ENCODE measurements at places on chromosomes 6 and 20.

GRCh38 chr20:58043236-58044140 is 185.0 kb downstream of the ANKRD60 start:
- no peak for DNase-seq

DNA sequence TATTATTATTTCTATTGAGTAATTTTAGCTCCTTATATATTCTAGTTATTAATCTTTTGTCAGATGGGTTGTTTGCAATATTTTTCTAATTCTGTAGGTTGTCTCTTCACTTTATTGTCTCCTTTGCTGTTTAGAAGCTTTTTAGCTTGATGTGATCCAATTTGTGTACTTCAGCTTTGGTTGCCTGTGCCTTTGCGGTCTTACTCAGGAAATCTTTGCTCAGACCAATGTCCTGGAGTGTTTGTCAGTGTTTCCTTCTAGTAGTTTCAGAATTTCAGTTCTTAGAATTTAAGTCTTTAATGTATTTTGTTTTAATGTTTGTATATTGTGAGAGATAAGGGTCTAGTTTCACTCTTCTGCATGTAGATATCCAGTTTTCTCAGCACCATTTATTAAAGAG is 916.0 kb upstream of the EYS start:
- DNase-seq: no peak

- peak; percentile 35 for DNase-seq
Observed at GRCh38 chr6:10424040-10424439, 9.2 kb upstream of the TFAP2A start.

DNA sequence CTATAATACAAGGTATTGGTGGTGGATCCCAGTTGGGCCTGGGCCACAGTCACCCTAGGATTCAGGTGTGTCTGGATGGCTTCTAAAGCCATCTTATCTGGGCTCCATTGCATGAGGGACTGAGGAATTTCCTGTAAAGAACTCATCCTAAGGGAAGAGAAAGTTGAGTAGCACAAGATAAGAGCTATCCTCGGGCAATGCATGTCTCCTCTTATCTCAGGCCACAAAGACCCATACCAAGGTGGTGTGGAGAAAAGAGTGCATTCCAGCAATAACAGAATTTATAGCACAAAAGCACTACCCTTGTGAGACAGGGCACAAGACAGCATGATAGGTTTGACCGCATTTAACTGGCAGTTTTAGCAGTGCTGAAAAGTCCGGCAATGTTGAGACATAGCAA is 14.3 kb upstream of the MTRF1L start:
- DNase-seq: no peak

- DNase-seq: no peak
Observed at GRCh38 chr6:1842334-1842733, 232.6 kb downstream of the FOXC1 start.

- peak; percentile 15 for DNase-seq
Observed at GRCh38 chr6:31588871-31589650, 3.0 kb downstream of the LST1 start.

- peak; percentile 21 for DNase-seq
Observed at GRCh38 chr6:108580646-108581045, 19.9 kb downstream of the FOXO3 start.

DNA sequence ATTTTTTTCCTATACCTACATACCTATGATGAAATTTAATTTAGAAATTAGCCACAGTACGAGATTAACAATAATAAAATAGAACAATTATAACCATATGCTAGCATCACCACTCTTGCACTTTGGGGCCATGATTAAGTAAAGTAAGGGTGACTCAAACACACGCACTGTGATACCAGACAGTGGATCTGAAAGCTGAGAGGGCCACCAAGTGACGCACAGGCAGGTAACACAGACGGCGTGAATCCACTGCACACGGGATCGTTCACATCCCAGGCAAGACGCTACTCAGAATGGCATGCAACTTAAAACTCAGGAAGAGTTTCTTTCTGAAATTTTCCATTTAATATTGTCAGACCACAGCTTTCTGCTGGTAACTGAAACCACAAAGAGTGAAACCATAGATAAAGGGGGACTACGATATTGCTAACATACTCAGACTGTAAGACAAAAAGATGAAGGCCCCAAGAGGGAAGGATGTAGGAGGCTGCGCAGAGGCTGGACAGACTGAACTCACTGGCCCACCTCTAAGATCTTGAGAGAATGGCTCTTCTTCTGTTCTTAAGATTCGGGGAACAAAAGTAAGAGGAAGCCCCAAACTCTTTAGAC is 17.9 kb downstream of the RRBP1 start:
- DNase-seq: no peak

- DNase-seq: no peak
Observed at GRCh38 chr6:34235307-34236130, 1.2 kb upstream of the HMGA1 start.

GRCh38 chr6:130783416-130784107 is 43.6 kb upstream of the SMLR1 start:
- no peak for DNase-seq

GRCh38 chr6:89387516-89388201 is 24.4 kb downstream of the RRAGD start:
- DNase-seq: no peak
